ENCODE measurements at places on chromosomes 16 and 17.

DNA sequence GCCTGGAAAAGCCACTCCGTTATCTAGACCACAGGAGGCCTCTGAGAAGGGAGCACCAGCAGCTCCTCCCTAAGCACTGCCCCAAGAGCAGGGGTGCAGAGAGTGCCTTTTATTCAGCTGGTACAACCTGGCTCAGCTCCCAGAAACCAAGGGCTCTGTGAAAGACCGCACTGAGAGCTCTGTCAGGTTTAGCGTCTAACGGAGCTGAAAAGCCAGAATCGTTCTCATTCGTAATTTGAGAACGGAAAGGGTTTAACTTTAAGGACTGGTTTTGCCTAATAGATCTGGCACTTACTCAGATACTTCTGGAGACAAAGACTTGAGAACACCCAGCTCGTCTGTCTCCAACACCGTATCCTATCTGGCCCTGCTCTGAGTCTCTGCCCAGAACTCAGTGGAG lies 13.5 kb downstream of the MPG start:
- no peak for DNase-seq

- DNase-seq = peak; percentile 85
These were observed at the start of gene RPAIN for GRCh38 chr17:5419959-5420653. Gene RPAIN, plus strand, starts transcription at chr17:5420182. Its CDS starts 29 bp downstream, at chr17:5420211.

DNA sequence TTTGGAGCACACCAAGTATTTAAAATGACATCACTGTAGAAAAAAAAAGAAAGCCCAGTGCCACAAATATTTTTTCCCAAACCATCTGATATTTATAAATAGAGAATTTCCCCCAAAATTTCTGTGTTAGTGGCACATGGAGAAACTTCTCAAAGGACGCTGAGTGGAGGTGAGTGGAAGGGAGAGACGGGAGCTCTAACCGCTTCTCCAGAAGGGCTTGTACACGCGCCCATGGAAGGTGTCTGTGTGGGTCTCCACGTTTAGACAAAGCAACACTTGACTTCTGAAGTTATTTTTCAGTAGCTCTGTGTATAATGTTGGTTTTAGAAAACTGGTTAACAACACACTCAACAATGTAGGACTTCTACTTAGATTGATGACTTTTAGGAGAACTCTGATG lies 1.0 kb downstream of the MYOCD start:
- no peak for DNase-seq

DNA sequence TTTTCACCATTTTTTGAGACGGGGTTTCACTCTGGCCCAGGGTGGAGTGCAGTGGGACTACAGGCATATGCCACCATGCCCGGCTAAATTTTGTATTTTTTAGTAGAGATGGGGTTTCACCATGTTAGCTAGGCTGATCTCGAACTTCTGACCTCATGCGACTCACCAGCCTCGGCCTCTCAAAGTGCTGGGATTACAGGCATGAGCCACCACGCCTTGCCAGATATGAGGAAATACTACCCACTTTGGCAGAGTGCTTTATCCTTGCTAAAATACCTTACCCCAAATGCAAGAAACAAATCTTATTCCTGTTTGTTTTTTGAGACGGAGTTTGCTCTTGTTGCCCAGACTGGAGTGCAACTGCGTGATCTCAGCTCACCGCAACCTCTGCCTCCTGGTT lies 62.9 kb upstream of the MGAT5B start:
- peak; percentile 39 for DNase-seq

GRCh38 chr16:14608111-14608566 lies 21.9 kb downstream of the PARN start:
- no peak for DNase-seq

DNA sequence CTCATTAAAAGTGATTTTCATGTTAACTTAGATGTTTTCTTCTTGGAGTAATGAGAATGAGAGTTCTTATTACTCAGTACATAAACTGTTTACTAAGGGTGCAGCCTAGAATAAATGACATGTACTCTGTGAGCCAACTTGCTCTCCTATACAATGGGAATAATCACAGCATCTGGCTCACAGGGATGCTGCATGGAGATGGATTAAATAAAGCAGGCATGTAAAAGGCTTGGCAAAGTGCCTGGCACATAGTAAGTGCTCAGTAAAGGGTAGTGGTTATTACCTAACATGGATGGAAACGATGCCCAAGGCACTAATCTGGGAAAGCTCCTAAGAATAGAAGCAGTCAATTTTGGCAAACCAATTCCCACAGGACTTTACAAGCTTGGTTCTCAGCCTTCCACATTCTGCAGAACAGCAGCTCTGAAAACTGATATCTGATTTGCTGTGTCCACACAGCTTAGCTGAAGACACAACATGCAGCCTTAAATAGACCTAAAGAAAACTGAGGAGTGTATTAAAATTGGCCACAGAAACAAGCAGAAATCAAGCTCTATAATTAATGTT lies 176.1 kb downstream of the ABCC12 start:
- DNase-seq = no peak

- peak; percentile 66 for DNase-seq
These were observed at the start of gene CDH5 for GRCh38 chr16:66366433-66367299. Gene CDH5, plus strand, starts transcription at chr16:66366691. Its CDS starts 12,647 bp downstream, at chr16:66379338.

DNA sequence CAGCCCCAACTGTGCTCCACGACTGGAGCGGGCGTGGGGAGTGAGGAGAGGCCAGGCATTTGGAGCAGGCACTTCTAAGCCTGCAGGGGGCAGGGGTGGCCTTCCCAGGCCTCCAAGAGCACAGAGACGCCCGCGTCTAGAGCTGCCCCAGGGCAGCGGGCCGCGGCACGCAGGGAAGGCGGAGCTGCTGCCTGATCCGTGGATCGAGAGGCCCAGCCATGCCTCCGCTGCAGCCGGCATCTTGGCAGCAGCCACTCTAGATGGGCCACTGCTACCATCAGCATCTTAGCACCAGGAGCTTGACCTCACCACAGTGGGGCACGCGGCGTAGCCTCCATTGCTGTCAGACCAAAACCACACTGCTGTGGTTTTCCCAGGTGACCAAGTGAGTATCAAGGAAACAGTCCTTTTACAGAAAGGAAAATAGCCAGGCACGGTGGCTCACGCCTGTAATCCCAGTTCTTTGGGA lies 20.4 kb upstream of the WDR45B start:
- peak; percentile 53 for DNase-seq

GRCh38 chr17:20009302-20010098 lies at the start of gene SPECC1:
Gene SPECC1, plus strand, starts transcription at chr17:20009359. Its CDS starts 87,293 bp downstream, at chr17:20096652.
- DNase-seq = peak; percentile 55

DNA sequence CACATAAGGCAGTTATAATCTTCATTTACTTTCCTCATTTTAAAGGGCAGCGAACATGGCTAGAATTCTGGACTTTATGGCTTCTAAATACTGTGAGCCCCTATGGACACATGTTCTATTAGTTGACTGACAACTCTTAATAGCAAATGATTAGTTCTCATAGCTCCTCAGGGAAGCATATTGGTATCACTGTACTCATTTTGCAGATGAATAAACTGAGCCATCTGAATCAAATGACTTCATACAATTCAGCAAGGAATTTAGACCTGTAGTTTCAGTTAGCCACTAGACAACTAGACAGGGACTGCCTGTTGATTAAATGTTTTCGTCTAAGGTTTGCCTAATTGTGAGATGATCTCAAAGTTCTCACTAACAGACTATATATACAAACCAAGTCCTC lies 9.7 kb downstream of the TOB1 start:
- no peak for DNase-seq

- no peak for DNase-seq
These were observed 44.9 kb downstream of the SMURF2 start for GRCh38 chr17:64617125-64617780.

DNA sequence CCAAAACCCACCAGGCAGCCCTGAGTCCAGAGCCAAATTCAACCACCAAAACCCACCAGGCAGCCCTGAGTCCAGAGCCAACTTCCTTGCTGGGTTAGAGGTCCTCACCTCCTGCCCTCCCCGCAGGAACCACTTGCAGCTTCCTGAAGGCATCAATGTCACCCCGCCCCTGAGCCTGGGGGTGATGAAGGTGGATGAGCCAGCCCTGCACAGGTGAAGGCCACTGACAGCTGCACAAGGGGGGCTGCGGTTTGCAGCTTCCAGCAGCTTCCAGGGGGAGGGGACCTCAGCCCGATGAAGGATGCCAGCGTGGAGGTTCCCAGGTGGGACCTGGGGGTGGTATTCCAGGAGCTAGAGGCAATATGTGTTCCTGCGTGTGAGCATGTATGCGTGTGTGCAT lies 7.6 kb upstream of the CSNK1D start:
- DNase-seq = no peak

GRCh38 chr17:67484261-67484660 lies 107.2 kb downstream of the PITPNC1 start:
- DNase-seq = no peak

- DNase-seq = no peak
These were observed 7.3 kb downstream of the SPOP start for GRCh38 chr17:49670641-49671040.

GRCh38 chr17:78759203-78759968 lies 22.7 kb downstream of the CYTH1 start:
- peak; percentile 61 for DNase-seq

GRCh38 chr16:24781256-24781655 lies 51.8 kb downstream of the TNRC6A start:
- no peak for DNase-seq

GRCh38 chr17:47286198-47286914 lies 32.7 kb downstream of the ITGB3 start:
- peak; percentile 79 for DNase-seq

GRCh38 chr16:84884246-84884595 lies 64.4 kb downstream of the CRISPLD2 start:
- DNase-seq = no peak

DNA sequence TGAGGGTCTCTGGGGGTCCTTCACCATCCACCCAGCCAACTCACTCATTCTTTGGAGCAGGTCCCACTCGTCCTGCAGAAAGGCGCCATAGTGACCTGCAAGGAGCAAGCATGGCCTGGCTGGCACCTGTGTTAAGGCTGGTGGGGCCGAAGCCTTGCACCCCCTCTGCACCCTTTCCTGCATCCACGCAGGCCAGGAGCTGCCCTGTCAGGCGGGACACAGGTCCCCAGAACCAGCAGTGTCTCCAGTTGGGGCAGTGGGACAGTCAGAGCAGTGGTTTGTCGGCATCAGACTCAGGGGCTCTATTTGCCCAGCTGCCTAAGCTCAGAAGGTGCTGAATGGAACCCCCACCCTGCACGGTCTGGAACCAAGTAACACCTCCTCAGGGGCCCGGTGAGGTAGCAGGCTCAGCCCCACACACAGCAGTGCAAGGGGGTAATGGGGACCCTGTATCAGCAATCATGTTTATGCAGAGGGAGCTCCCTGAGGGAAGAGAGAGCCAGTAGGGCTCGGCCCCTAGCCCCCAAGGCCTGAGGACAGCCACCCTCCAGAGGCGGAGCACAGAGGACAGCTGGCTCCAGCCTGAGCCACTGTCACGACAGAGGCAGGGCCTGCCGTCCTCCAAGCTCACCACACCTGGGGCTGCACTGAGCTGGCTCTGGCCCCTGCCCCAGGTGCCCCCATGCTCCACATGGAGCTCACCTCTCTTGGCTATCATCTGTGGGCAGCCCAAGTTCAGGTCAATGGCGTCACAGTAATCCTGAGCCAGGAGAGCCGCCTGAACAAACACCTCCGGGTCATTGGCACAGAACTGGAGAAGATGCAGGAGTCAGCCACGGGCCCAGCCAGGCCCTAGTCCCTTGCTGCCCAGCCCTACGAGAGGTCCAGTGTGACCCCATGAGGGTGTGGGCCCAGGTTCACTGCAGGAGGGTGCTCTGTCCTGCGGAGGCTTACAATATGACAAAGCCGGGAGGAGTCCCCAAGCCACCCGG lies 1.9 kb downstream of the DUS1L start:
- no peak for DNase-seq

DNA sequence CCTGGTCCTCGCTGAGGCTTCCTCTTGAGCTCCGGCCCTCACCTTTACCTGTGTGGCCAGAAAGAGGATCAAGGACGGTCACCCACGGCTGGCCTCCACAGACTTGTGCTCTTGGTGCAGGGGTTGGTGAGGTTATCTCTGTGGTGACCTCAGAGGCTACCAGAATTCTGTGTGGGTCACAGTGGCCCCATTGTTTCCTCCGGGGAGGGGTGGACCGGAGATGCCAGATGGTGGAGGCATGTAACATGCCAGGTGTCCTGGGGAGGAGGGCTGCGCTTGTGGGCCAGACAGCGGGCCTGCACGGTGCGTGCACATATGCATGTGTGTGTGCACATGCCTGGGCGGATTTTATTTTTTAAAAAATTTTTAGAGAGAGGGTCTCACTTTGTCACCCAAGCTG lies 6.3 kb downstream of the SGCA start:
- peak; percentile 6 for DNase-seq

GRCh38 chr16:10897134-10897533 lies 20.1 kb downstream of the CIITA start:
- DNase-seq = no peak

- no peak for DNase-seq
These were observed 584.0 kb upstream of the CDH8 start for GRCh38 chr16:62620275-62620674.

GRCh38 chr17:14107889-14108288 lies 38.6 kb downstream of the COX10 start:
- DNase-seq = peak; percentile 16

DNA sequence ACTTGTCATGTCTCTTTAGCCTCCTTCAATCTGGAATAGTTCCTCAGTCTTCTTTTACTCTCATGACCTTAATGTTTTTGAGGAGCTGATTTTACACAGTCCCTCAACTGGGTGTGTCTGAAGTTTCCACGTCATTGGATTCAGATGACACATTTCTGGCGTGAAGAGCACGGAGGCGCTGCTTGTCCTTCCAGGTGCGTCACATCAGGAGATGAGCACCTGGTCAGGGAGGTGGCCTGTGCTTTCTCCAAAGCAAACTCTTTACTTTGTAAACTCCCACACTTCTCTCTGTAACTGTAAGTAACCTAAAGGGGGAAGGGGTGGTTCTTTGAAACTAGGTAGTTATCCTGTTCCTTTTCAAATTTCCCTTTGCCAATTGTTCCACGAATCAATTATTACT lies 52.5 kb upstream of the MNT start:
- no peak for DNase-seq

DNA sequence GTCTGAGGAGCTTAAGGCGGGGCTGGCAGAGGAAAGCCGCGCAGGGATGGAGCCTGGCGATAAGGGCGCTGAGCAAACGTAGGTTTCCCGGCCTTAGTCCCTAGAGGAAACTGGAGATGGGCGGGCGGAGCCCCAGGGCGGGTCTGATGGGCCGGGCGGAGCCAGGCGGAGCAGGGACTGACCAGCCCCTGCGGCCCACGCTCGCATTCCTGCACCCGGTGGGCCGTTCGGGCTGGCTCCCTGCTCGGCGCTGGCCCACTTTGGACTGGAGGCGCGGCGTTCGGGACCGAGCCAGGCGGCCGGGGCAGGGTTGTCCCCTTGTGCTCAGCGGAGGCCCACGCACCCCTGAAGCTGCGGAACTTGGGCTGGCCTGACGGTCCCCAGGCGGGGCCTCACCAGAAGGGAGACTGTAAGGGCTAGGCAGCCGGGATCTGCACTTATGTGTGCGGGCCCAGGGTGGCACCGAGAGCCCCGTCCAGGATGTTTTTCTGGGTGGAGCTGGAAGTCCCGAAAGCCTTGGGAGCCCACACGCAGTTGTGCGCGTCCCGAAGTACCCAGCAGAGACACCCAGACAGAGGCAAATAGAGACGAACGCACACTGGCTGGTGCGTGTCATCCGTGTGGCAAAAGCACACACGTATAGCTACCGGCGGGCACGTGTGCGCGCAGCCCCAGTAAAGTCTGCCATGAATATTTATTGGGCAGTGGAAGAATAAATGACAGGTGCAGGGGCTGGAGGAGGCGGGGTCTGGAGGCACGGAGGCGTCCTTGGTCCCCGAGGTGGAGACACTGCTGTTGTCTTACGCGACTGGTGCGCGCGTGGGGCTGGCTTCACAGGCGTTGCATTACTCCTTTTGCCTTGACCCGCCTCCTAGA lies 1.4 kb downstream of the PYDC1 start:
- peak; percentile 65 for DNase-seq

Data from cardiac fibroblast (primary cell).